Astrocyte of the spinal cord (primary cell): ENCODE measurements at places on chromosomes 2 and 18.

- DNase-seq, result no peak
Observed at GRCh38 chr2:47282621-47283272, 120.2 kb upstream of the MSH2 start.

- DNase-seq, result no peak
Observed at GRCh38 chr2:235601960-235602704, 108.3 kb downstream of the AGAP1 start.

- DNase-seq, result no peak
Observed at GRCh38 chr2:48845684-48846083, 90.2 kb upstream of the LHCGR start.

DNA sequence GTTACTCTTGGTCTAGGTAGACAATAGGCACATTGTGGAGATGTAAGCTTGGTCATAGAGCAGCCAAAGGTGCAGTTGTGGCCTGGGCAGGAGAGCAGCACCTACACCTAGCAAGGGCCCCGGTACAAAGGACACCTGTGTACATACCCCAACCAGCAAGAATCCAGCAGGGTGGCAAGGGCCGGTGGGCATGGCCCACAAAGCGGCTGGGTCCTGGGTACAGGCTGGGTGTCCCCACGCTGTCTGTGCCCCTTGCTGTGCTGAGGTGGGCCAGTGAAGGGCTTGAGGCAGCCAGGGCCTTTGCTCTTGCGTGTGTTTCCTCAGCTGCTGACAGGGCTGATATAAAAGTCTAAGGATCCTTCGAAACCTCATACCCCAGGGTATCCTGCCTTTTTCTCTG lies 501.8 kb downstream of the EIPR1 start:
- DNase-seq, result no peak

DNA sequence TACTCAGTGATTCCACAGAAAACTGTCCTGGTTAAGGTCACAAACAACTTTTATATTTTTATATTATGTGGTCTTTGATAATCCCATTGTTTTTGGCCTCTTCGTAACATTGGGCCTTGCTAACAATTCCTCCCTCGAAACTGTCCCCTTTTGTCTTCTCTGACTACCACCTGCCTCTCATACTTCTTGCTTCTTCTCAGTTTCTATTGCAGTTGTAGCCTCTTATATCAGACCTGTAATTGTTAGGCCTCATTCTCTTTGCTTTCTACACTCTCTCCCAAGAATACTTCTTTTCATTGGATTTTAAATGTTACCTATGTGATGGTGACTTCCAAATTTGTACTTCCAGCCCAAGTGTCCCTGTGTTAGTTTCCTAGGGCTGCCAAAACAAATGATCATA lies 44.7 kb downstream of the MC4R start:
- DNase-seq, result no peak

DNA sequence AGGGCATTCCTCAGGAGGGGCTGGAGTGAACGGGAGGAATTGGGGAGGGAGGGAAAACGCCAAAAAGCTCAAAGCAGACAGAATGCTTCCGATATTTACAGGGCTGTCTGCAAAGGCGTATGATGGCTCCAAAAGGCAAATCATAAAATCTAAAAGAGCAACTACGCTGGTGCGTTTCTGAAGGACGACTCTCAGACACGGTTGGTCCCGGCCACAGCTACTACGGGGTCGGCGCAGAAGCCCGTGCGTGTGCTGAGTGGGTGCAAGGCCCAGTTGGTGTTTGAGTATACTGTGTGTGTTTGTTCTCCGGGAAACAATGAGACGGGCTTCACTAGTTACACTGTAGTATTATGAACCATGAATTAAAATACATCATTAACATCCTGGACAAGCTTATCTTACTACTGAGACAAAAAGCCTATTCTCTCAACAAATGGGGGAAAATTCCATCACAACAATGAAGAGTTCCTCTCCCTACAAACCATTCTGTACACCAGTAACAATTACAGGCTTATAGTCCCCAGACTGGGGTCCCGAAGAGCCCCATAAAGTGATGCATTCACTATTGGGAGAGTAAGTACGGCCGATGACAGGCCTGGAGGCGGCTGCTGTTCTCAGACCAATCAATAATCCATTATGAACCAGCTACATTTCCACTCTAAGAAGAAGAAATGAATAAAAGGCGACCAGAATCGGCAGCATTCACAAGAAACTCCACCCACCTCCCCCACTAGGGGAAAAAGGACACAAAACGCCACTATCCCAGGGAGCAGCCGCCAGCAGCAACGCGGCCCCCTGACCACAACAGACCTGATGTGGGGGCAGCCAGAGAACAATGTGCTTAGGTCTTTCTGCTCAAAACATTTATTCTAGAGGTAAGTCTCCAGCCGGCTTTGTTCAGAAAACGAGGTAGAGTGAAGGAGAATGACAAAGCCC lies 43.4 kb downstream of the ZNF516 start:
- no peak for DNase-seq

DNA sequence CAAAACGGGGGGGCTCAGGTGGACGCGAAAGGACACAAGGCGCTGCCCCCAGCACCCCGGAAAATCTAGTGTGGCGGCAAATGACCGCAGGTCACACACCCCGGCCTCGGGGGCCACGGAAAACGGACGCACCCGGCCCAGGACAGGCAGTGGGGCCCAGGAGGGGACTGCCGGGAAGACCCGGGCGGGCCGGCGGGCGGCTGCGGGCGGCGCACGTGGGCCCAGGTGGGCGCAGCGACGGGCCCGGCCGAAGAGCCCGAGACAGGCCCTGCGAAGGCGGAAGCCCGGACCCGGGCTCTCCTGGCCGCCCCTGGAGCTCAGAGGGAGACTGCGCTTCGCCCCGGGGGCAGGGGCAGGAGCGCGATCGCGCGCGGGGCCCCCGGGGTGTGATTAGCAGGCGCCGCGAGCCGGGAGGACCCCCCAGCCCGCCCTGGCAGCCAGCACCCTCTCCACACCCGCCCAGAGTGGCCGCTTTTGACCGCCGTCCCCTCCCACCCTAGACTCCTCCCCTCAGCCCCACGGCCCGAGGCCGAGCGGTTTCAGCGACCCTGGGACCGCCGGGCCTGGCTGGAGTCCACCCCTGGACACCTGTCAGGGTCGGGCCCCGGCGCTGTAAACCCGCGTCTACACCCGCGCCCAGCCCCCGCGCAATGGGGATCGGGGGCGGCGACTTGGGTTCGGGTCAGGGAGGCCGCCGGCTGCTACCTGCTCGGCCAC lies 773 bp downstream of the MBP start:
- no peak for DNase-seq

DNA sequence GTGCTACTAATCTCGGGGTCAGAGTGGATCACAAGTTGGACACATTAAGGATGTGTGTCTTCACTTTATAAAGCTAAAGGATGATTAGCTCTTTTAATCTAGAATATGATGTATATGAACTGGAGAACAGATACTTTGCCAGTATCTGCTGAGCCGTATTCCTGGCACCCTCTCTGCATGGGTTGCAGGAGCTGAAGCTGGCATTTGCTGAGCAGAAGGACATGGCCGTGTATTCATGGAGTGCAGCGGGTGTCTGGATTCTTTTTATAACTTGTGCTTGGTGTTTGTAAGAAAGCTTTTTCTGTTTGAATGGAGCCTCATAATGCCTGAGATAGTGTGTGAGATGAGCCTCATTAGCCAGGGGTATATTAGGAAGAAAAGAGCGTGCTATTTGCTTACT lies 103.9 kb upstream of the MCFD2 start:
- DNase-seq, result no peak

- DNase-seq, result no peak
Observed at GRCh38 chr18:48348739-48349138, 60.4 kb downstream of the ZBTB7C start.

GRCh38 chr2:50448556-50448955 lies 583.4 kb downstream of the NRXN1 start:
- DNase-seq, result no peak

DNA sequence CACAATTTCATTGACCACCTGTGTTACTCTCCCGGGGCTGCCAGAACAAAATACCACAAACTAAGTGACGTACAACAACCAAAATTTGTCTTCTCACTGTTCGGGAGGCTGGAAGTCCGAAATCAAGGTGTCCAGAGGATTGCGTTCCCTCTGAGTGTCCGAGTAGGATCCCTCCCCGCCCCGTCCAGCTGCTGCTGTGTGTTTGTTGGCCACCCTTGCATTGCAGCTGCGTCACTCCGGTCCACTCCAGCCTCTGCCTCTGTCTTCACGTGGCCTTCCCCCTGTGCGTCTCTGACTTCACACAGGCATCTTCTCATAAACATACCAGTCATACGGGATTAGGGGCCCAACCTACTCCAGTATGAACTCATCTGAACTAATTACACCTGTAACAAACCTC lies 251.8 kb upstream of the SMIM21 start:
- peak; percentile 5 for DNase-seq

DNA sequence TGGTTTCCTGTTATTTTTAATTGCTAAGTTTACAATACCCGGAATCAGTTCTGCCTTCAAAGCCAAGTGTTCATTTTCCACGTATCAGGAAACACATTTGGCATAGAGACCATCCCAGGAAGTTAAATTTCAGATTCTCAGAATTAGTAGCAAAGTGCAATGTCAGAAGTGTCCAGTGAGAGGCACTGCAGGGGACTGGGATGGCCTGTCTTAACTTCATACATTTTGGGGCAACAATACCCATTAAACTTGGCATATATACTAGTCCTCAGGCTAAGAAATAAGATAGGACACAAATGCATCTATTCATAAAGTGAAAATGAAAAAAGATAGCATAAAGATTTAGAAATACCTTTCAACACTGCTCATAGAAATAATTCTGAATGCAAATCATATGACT lies 1.5 kb upstream of the IL1RL2 start:
- no peak for DNase-seq

GRCh38 chr2:129113776-129114175 lies 795.1 kb upstream of the HS6ST1 start:
- no peak for DNase-seq

- DNase-seq, result no peak
Observed at GRCh38 chr2:167275046-167275445, 386.8 kb downstream of the XIRP2 start.

DNA sequence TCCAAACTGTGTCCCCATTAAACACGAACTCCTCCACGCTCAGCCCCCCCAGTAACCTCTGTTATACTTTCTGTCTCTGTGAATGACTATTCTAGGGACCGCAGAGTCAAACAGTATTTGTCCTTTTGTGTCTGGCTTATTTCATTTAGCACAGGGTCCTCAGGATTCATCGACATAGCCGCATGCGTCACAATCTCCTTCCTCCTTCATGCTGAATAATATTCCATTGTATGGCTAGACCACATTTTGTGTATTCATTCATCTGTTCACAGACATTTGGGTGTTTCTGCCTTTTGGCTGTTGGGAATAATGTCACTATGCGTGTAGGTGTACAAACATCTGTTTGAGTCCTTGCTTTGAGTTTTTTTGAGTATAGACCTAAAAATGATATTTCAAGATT lies 80.9 kb downstream of the SH3RF3 start:
- no peak for DNase-seq

GRCh38 chr2:170009209-170009608 lies 168.7 kb upstream of the MYO3B start:
- DNase-seq, result no peak
